ENCODE measurements at places on chromosomes 11 and 22.

- DNase-seq: no peak
These were observed 51.4 kb downstream of the JAM3 start for GRCh38 chr11:134120143-134120850.

DNA sequence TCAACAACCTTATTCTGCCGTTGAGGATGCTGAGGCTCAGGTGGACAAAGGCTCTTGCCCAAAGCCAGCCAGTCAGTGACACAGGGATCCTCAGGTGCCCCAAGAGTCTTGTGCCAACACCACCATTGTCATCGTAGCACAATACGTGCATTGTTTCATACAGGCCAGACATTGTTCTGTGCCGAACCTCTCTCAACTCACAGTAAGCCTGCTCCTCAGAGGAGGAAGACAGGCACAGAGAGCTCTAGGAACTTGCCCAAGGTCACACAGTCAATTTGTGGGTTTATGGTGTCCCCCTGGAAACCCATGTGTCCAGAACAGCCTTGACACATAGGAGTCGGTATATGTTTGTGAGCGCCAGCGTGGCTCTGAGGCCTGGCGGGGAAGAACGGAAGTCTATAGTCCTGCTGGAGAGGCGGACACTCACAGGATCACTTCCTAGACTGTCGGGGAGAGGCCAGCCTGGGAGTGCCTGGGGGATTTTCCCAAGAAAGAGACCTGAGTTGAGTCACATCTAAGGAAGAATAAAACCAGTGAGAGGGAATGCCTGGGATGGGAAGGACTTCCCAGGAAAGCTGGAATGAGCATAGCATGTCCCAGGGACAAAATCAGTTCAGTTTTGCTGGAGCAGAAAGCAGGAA, 20.2 kb downstream of the LIF start:
- no peak for DNase-seq

DNA sequence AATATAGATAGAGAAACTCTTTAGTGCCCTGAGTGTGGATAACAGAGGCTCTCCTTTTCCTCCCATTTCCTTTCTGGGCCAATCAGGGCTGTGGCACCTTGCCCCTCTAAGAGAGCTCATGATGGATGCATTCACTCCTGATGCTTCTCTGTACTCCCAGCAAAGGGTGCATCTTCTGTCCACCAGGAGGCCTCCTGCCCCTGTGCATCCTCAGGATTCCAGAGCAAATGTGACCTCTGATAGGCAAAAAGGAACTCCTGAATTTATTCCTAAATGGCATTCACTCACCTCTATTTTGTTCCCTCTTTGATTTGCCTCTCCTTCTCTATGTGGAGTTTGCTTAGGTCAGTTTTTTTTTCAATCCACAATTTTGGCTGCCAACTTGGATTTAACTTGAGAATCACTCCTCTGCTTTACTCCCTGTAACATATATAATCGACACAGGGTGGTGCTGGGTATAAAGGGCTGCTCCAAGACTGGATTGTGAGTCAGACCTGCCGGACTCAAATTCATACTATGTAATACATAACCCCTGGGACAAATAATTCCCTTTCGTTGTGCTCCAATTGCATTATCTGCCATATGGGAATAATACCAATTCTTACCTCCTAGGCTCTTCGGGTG, 1.1 kb upstream of the MRGPRX4 start:
- DNase-seq: peak; percentile 54

GRCh38 chr11:95453616-95454171, 222.7 kb upstream of the SESN3 start:
- DNase-seq: no peak

GRCh38 chr11:127789927-127790326, 789.4 kb upstream of the KIRREL3 start:
- peak; percentile 71 for DNase-seq

GRCh38 chr22:46682011-46682731, 55.9 kb downstream of the CERK start:
- DNase-seq: no peak

DNA sequence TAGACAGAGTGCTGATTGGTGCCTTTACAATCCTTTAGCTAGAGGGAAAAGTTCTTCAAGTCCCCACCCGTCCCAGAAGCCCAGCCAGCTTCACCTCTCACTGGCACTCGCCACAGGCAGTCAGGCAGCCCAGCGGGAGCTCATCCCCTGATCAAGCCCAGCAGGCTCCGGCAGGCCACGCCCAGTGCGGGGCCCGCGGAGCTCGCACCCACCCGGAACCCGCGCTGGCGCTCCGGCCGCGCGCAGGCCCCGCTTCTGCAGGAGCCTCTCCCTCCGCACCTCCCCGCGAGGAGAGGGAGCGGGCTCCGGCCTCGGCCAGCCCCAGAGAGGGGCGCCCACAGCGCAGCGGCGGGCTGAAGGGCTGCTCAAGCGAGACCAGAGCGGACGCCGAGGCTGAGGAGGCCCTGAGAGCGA, 202.4 kb upstream of the PDGFD start:
- no peak for DNase-seq

DNA sequence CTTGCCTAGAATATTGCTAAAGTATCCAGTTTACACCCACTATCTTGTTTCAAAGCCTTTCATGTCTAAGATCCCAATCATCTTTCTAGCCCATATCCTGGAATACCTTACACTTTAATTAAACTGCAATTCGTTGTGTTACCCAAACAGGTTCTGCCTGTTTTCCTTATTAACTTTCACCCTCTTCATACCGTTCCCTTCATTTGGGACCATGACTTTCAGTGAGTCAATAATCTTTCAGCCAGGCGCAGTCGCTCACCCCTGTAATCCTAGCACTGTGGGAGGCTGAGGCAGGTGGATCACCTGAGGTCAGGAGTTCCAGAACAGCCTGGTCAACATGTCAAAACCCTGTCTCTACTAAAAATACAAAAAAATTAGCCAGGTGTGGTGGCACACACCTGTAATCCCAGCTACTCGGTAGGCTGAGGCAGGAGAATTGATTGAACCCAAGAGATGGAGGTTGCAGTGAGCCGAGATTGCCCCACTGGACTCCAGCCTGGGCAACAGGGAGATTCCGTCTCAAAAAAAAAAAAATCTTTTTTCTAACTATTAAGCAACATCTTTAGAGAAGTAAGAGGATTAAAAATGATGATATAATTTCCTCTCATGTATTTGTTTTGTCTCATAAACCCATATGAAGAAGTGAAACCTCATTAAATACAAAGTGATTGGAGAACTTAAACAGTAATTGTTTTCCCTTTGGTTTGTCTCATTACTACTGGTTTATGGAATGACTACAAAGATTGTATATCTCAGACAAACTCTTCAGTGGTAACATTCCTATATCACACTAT, 20.7 kb downstream of the DMC1 start:
- no peak for DNase-seq

DNA sequence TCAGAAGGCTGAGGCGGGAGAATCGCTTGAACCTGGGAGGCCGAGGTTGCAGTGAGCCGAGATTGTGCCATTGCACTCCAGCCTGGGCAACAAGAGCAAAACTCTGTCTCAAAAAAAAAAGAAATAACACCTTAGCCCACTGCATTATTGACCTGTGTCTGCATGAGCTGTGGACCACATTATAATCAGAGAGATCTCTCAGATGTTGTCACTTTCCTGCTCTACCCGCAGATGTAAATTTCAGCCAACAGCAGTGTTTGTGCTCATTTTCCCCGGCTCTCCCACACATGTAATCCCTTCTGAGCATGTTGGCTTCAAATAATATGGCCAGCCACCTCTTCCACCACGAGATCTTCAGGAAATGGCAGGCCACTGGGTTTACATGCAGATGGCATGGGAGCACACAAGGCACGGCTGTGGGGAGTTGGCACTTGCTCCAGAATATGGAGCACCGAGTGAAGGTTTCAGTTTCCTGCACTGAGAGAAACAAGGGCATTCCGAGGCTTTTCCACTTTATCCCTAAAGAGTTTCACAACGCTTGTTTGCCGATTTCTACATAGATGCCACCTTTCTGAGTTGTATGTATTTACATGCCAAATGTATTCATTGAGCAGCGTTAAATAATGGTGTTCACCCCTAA, 19.7 kb downstream of the CDPF1 start:
- no peak for DNase-seq

GRCh38 chr22:36871669-36872081, 10.9 kb downstream of the NCF4 start:
- DNase-seq: no peak

- no peak for DNase-seq
These were observed 74.4 kb downstream of the MS4A13 start for GRCh38 chr11:60589611-60590010.

- no peak for DNase-seq
These were observed 48.3 kb upstream of the PICALM start for GRCh38 chr11:86117001-86117711.

- DNase-seq: no peak
These were observed 636.6 kb downstream of the NTM start for GRCh38 chr11:132006884-132007580.

All from Caco-2 (cell line).